ENCODE measurements at places on chromosomes 7 and 10.
A peak's percentile ranks its signal among the peaks of the same experiment; 100 is the strongest.

GRCh38 chr7:1241603-1242255 is 9.1 kb downstream of the UNCX start:
- DNase-seq, result no peak

DNA sequence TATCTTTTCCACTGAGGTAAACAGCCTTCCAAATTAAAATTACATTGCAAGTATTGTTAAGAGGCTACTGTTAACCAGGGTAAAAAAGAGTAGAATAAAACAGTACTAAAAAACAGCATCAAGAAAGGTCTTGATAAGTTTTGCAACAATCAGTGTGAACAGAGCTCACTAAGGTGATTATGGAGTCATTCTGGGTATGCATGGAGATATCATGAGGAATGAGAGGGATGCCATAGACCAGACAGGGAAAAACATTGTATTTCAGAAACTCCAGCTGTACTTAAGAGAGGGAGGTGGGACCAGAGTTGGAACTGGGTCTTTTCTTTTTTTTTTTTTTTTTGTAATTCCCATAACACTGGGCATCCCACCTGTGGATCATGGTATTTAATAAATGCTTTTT is 549.6 kb downstream of the INHBA start:
- DNase-seq, result no peak

GRCh38 chr7:873367-874002 is 2.9 kb upstream of the GET4 start:
- peak; percentile 52 for DNase-seq

- no peak for DNase-seq
Measured at GRCh38 chr10:34698248-34698831, 116.8 kb downstream of the PARD3 start.

GRCh38 chr7:50207686-50208255 is 96.7 kb upstream of the IKZF1 start:
- no peak for DNase-seq

- DNase-seq, result no peak
Measured at GRCh38 chr7:130881091-130881798, 147.2 kb upstream of the KLF14 start.

DNA sequence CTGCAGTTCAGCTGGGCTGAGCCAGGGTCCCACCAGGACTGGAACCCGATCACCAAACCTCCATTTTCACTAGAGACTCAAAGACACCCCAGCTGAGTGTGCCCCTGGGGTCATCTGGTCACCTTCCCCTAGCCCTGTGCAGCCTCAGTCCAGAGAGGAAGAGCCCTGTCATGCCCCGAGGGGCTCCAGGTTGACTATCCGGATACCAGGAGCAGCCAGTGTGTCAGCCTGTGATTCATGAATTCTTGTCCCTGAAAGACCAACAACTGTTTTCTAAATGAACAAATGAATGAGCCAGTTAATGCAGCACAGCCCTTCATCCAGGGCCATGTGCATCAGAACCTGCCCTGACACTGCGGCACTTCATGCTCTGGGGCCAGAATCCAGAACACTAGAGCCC is 201.9 kb upstream of the TCERG1L start:
- DNase-seq, result no peak

DNA sequence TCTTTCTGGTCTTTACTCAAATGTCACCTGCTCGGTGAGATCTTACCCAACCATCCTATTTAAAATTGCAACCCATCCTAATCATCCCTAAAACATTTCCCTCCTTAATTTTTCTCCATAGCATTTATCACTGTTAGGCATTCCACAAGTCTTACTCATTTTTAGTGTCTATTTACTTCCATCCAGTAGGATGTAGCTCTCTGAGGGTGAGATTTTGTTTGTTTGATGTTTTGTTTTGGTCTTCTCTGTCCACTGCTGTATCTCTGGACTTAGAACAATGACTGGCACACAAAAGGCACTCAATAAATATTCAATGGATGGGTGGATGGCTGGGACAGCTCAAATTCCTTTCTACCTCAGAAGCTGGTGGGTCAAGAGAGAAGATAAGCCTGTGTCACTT is 15.8 kb upstream of the DUSP5 start:
- no peak for DNase-seq

- DNase-seq, result no peak
Measured at GRCh38 chr10:31725436-31725835, 203.2 kb downstream of the ARHGAP12 start.

GRCh38 chr7:75624134-75624832 is 114.5 kb downstream of the HIP1 start:
- no peak for DNase-seq

DNA sequence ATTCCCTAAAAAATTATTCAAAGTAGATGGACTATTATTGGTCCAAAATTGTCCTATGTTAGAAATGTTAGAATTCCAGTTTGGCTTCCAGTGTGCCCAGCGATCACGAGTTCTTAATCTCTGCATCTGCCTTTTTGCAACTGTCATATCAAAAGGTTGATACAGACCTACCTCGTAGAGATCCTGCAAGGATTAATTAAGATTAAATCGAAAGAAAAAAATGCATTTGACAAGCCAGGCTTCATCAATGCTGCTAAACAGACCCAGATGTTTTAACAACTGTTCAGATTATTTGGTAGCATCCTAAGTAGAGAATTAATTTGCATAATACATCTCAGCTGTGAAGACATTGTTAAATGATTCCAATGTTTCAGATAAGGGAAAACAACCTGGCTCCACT is 336.5 kb downstream of the CRPPA start:
- DNase-seq, result no peak

DNA sequence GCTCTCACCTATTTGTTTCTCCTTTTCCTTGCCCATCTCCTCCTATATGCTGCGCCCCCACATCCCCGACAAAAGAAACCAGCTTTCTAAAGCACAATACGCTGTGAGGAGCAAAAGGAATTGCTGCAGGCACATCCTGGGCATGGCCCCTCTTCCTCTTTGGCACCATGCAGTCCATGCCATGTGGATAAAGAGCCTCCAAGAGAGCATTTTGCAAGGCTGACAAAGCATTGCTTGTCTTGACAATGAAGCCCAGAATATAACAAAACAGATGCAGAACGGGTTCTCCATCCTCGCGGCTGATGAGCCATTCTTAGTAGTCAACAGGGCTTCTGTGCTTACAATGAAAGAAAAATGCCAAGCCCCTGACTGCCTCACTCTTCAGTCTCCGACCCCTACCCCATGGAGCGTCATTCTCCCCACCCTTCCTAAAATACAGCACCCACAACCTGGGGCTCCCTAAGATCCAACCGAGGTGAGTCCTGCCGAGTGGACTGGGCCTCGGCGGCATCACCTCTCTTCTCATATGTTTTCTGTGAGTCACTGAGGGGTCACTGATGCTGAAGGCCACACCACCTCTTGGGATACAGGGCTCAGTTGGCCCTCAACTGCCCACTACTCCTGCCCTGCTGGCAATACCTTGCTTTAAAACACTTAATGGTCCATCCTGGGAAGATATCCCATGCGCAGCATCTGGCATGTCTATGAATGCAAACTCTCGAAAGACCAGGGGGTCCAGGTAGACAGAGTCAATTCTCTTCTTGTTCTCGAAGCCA is 47.5 kb downstream of the GSDME start:
- no peak for DNase-seq

- no peak for DNase-seq
Measured at GRCh38 chr10:89471110-89471809, 56.9 kb downstream of the IFIT5 start.

GRCh38 chr10:23439452-23439960 is 631 bp downstream of the OTUD1 start:
- DNase-seq, result peak; percentile 28

DNA sequence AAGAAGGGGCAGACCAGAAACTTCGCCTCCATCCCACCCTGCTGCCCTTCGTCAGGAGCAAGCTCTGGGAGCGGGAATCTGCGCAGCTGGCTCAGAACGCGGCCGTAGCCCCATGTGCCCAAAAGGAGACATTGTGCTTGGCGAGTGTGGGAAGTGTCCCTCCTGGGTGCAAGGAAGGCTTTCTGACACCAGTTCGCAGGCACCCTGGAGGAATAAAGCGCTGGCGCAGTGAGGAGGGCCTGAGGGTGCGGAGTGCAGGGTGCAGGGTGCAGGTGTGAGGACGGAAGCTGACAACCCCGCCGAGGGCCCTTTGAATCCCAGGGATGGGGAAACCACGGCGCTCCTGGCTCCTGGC is 811 bp downstream of the SLIT1 start:
- no peak for DNase-seq

- DNase-seq, result no peak
Measured at GRCh38 chr7:45073786-45074527, 14.8 kb downstream of the NACAD start.

DNA sequence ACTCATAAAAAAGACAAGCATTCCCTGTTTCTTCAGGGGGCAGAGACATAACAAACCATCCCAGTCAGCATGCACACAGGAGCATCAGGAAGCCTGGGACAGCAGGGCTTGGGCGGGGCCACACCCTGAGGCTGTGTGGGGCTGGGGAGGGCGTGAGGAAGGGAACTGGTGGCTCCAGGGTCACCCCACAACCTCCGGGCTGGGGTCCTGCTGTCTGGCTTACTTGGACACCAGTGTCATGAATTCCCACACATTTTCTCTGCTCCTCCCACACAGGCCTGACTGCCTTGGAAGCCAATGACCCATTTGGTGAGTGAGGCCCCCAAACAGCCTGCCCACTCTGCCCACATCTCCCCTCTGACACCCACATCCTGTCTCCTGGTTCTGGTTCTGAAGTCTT is 2.8 kb downstream of the FXYD4 start:
- no peak for DNase-seq

DNA sequence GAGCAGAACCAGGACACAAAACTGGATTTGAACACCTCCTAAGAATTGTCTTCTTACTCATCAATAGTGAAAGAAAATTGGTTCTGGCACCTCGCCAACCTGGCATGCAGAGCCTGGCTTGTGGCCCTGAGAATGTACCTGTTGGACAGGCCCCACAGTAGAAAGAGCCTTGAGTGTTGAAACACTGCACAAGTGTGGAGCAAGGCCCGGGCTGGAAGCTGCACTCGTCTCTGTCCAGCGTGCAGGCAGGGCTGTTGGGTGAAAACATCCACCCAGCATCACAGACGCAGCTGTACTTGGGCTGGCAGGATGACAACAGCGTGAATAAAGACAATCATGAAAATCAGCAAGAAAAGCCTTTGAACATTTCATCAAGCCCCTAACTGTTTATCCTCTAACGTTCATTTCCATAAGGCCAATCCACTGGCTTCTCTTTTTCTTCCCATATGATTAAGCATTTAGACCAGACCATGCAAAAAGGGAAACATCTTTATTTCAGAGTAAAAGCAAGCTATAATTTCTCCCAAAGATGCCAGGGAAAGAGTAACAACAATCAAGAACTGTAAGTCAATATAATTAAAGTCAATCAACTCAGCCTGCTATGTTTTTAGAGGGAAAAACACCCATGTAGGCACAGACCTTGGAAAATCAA is 15.6 kb downstream of the CUBN start:
- no peak for DNase-seq
